ENCODE measurements at places on chromosomes 13 and 19.

DNA sequence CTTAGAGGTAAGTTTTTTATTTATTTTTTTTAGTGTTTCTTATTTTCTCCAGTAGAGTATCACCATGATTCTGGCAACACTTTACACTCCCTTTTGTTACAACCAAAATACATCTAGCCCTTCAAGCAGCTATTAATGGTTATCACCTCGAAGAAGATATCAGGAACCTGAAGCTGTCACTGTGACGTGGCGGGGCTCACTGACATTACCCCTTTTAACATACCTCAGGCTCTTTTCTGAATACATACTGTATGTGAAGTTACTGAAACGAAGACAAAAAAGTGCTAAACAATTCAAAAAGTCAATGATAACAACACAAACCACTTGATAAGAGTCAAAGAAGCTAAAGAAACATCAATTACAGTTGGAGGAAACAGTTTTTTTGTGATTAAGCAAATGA lies 1218.7 kb downstream of the EFNB2 start:
- no peak for DNase-seq

DNA sequence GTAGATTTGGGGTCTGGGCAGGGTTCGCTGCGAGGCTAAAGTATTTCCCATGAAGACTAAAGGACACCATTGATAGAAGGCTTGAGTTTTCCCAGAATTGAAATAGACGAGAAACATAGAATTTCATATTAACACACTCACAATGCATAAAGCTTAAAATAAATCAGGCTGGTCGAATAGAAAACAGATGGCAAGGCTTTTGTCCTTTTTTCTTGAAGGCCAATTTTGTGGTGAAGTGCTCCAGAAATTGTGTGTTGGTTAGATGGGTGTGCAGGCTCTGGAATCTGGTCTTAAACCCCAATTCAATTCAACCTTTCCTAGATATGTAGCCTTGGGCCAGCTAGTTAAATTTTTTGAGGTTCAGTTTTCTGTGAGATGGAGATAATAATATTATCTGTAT lies 56.9 kb upstream of the LRCH1 start:
- no peak for DNase-seq

GRCh38 chr19:58364146-58364545 lies 1.6 kb upstream of the ZNF497 start:
- no peak for DNase-seq

- DNase-seq, result no peak
Measured at GRCh38 chr19:50258918-50259372, 55.5 kb downstream of the MYH14 start.
